ENCODE measurements at places on chromosomes 6 and 20.

- DNase-seq, result no peak
Observed at GRCh38 chr20:49980140-49981008, 2.4 kb upstream of the SNAI1 start.

- no peak for DNase-seq
Observed at GRCh38 chr6:74256781-74257180, 560.8 kb downstream of the CD109 start.

DNA sequence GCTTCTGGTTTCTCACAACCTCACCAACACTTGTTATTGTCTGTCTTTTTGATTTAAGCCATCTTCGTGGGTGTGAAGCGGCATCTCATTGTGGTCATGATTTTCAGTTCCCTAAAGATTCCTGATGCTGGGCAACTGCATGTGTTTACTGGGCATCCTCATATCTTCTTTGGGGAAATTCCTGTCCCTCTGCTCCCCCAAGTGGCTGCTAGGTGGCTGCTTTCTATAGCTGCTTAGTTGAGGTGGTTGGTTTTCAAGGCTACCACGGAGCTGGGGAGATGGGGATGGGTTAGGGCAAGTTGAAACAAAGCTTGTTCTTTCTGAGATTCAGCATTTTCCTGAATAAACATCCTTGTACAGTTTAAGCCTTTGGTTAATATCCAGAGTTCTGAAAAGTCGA lies 403.9 kb upstream of the SULF2 start:
- peak; percentile 92 for DNase-seq

DNA sequence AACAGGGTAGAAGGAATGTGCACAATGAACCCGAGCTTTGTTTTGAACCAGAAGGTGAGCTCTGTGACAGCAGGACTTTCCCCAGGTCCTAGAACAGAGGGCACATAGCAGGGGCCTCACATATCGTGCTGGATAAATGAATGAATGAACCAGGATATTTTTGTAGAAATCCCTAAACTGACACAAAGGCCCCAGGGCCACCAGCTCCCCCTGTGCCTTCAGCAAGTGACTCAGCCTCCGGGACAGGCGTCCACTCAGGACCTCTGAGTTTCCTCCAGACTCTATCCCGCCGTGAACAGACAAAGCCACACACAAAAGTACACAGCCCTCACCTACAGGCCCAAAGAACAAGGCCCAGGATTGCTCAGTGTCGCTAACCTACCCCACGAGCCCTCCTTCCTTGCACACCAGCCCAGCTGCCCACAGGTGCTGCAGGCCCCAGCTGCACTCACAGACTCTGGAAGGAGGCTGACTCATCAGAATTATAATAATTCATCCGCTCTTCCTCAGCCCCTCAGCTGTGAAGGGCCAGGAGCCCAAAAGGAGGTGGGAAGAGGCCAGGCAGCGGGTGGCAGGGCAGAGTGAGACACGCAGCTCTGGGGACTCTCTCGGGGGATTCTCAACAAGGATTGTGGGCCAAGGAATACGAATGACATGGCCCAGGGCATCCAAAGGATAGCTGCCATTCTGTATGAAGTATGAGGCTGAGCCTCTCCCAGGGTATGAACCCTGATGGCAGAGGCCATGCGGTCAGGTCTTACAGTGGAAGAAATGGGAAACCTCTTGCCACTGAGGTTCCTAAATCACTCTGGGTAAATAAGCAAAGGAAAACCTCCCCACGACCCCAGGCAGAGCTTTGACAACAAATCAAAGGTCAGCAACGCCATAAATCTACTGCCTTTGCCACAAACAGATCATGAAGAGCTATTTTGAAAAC lies 40.9 kb downstream of the SUMO4 start:
- no peak for DNase-seq

- no peak for DNase-seq
Observed at GRCh38 chr6:16758163-16758975, 2.9 kb downstream of the ATXN1 start.

All from RWPE1 (cell line).